Small intestine (tissue), 16 donors: ENCODE measurements at places on chromosomes 2 and 18. TPM values are rescaled to one million over a fixed set of nuclear protein-coding genes. Genes with fewer than 3 reads are reported as not detected.

GRCh38 chr2:212595036-212595654, 56.5 kb upstream of the ERBB4 start:
- no peak for DNase-seq

DNA sequence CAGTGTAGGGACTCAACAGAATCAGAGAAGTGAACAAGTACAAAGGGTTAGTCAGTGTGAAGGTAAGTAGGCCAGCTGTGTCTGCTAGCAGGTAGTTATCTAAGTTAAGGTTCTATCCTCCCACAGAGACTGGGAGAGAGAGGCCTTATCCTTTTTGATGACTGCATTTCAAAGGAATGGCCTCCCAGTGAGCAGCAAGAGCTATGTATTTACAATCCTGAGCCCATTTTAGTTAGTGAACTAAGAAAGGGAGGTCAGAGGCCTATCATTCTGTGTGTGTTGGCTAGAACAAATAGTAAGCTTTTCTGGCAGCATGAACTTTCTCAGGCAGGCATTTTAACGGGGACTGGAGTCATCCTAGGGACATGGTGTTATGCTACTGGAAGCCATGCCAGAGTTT, 182.9 kb downstream of the VWC2L start:
- DNase-seq = no peak

DNA sequence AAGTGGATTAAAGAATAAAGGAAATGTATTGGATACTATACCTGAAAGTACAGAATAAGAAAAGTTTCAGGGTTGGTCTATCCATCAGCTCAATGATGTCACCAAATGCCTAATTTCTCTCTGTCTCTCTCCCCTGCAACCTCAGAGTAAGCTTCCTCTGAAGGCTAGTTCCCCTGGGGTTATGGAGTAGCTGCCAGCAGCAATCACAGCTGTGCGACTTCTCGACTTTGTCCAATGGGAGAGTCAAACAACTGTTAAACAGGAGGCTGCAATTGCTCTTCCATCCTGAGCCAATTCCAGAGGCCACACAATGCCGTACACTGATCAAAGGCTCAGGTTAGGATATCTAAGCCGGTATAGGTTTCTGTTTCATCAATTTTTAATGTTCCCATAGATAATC, 95.3 kb upstream of the FANCL start:
- no peak for DNase-seq

GRCh38 chr2:64374686-64375085, 79.3 kb upstream of the LGALSL start:
- no peak for DNase-seq

SNORC gene
- 16.5 TPM for polyA plus RNA-seq
